RCC 7860 (cell line): ENCODE measurements at places on chromosomes 7 and 10.

DNA sequence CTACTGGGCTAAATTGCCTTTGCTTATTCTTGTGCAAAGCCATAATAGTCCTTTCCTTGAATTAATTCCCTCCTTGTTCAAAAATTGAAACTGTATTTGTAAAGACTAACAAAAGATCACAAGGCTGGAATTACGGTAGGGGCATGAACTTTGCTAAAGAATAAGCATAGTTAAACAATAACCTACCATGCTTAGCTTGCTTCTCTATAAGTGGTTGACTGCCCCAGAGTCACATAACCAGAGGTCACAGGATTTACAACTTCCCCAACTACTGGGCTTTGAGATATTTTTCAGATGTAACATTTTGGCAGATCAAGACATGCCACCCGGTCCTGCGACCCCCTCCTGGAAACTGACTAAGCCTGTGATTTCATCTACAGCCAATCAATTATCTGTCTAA lies 181.4 kb downstream of the GPAM start:
- DNase-seq = no peak

GRCh38 chr10:51606825-51607462 lies 92.5 kb downstream of the CSTF2T start:
- no peak for DNase-seq

DNA sequence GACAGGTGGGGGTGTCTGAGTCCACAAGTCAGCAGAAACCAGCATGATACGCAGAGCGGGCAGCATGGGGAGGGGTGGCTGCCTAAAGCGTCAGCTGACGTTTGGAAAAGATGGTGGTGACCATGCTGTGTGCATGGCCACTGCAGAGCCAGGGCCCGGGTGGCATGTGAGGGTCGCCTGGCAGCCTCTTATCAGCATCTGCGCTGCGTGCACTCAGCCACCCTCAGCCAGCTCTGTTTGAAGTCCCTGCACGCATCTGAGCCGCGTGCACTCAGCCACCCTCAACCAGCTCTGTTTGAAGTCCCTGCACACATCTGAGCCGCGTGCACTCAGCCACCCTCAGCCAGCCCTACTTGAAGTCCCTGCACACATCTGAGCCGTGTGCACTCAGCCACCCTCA lies 61.5 kb downstream of the WDR37 start:
- no peak for DNase-seq

- peak; percentile 61 for DNase-seq
These were observed 50.4 kb upstream of the NKX6-2 start for GRCh38 chr10:132836248-132836831.

- no peak for DNase-seq
These were observed 15.7 kb upstream of the FLNC start for GRCh38 chr7:128814499-128814898.

DNA sequence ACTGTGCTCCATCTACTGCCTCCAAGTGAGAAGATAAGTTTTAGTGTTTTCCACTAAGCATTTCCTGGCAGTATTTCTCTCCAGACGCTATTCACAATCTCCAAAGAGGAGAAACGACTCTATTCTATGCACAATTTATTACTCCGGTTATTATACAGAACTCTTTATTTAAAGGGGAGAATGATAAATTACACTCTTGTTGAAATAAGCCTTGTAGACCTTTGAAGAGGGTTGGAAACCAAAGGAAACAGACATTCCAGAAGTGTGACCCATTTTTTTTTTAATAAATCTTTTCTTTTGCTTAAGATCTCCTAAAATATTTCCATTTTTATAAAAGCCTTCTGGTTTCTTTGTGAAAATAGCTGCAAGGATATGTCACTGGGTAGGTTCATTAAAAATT lies 76.1 kb upstream of the HDAC9 start:
- DNase-seq = no peak

DNA sequence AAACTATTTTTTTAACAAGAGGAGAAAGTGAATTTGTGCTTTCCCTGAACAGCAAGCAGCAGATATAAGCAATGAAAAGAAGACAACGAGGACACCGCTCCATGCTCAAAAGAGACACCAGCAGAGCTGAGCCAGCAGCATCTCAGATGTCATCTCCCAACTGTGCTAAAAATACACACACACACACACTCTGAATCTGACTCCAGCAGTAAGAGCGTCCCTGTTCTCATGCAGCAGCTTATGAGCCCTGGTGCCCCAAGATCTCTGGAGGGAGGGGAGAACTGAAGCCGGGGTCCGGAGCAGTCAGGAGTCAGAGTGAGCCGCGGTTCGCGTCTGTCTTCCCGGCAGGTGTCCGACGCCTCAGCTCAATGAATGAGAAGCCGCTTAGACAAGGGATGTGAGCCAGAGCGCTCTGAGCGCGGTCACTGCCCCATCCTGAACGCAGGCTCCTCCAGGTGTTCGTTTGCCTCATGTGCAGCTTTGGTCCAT lies 49.2 kb downstream of the SVIL start:
- no peak for DNase-seq

DNA sequence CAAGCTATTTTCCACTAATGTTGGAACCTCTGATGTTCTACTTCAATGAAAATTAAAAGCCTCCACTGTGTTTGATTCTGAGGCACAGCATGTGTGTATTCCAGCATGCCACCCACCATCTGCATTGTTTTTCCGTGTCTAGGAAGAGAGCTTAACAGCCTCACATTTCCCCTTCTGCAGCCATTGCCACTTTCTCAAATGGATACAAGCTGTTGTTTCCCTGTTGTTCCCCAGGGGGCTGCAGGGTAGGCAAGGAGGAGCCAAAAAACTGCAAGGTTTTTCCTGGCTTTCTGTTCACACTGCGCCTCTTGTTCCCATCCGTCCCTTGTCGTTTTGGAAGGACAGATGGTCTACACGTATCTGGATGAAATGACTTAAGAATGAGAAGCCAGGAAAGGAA lies 72.3 kb upstream of the DNAJB12 start:
- DNase-seq = no peak

GRCh38 chr10:77949167-77949566 lies 22.6 kb upstream of the DLG5 start:
- peak; percentile 88 for DNase-seq

DNA sequence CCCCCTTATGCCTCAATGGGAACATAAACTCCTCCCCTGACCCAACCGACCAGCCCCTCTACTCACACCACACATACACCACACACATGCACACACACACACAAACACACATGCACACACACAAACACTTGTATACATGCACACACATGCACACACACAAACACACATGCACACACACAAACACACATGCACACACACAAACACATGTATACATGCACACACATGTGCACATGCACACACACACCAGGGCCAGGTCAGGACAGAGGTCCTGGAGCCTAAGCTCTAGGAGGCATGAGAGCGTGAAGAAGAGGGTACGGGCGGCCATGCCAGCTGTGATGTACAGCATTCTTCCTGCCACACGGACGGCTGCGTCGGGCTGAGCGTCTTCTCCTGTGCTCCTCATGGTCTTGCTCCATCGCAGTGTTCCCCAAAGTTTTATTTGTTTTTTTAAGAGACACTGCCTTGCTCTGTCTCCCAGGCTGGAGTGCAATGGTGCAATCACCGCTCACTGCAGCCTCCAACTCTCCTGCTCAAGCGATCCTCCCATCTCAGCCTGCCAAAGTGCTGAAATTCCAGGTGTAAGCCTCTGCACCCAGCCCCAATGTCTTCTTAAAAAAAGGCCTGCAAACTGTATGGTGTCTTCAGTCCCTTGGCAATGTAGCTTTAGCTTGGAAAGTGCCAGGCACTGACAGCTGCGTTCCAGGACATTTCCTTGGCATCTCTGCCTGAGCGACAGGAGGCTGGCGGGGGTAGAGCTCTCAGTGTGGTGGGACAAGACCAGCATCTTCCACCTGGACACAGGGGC lies 38.8 kb upstream of the INPP5A start:
- no peak for DNase-seq

GRCh38 chr7:8155836-8156235 lies 106.1 kb downstream of the ICA1 start:
- no peak for DNase-seq

DNA sequence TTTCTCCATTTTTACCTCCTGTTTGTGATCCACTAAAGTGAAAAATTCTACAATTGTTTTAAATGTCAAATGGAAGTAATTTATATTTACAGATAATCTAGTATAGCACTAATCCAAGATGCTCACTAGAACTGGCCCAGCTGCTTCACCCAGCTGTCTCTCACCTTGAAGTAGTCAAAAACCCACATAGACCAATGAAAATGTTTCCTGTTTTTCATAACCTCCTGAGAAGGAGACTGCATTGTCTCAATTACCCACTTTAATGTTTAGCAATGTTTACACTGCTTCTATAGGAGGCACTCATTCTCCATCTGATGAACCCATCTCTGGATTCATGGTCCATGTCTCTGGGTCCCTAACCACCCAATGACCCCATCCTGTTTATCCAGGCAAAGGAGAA lies 56.1 kb upstream of the ADO start:
- DNase-seq = no peak

DNA sequence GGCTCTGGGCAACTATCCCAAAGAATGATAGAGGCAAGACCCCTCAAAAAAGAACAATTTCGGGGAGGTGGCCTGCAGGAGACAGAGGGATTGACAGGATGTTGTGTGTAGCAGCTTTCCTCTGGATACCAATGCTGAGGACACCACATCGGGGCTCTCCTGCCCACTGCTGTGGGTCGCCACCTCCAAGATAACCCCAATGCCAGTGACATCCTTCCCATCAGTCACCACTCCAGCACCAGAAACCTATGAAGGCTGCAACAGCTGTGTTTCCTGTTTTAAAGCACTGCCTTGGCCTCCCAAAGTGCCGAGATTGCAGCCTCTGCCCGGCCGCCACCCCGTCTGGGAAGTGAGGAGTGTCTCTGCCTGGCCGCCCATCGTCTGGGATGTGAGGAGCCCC lies 17.6 kb downstream of the ARHGAP19 start:
- no peak for DNase-seq
